ENCODE measurements at places on chromosomes 3 and 15.

DNA sequence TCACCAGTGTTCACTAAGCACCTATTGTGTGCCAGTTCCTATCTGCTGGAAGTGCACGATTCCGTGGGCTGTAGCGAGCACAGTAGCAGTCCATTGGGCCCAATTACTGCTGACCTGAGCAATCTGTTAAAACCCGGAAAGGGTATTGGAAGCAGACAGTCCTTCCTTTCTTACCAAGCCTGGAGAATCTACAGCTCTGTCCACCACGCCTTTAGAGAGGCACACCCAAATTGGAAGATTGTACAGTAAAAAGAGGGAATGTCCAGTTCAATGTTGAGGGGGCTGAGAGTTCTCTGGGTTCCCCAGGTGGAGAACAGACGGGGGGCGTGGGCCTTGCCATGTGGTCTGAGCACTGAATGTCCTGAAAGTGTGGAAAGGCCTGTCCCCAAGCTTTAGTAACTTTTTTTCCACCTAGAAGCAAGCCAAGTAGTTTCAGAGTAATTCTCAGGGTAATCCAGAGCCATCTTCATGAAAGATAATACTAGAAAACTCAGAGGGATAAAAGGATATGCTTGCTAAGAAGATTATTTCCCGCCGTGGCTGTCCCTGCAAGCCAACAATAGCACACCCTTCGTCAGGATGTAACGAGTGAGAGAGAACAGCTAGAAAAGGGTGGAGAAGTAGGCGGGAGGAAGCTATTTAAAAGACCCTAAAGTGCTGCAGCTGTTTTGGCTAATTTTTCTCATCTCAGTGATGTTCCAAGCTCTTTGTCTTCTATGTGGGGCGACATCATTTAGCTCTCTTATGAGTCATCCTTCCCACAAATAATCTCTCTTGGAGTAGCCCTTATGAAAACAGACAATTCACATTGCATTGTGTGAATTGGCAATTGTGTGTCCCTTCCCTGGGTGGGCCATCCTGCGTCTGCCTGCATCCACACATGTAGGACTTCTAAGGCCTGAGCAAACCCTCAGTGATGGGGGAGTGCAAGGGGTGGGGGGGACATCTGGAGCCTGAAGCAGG is 181.0 kb downstream of the ATG7 start:
- no peak for DNase-seq

DNA sequence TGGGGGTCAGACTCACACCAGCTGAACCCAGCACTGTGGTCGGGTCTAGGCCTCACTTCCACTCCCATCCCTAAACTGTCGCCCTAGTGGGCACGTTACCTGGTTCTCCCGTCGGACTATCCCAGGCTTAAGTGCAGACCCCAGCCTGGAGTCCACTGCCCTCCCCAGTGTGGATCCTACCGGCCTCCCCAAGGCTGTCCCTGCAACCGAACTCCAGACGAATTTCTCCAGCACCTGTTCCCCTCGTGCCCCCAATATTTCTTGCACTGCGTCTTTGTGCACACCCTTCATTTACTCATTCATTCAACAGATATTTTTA is 26.5 kb downstream of the SLC41A3 start:
- DNase-seq = no peak

DNA sequence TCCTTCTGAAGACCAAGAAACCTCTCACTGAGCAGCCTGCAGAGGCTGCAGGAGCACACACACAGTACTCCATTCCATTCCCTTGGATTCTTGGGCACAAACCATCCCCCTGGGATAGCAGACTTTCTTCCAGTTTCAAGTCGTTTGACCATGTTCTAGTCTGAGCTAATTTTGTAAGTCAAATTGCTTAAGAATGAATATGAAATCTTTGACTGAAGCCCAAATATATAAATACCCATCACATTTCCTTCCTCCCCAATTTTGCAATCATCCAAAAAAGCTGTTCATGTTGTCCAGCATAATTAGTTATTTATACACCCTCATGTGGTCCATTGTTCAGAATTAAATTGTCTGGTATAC is 231.2 kb upstream of the TPRG1 start:
- no peak for DNase-seq

DNA sequence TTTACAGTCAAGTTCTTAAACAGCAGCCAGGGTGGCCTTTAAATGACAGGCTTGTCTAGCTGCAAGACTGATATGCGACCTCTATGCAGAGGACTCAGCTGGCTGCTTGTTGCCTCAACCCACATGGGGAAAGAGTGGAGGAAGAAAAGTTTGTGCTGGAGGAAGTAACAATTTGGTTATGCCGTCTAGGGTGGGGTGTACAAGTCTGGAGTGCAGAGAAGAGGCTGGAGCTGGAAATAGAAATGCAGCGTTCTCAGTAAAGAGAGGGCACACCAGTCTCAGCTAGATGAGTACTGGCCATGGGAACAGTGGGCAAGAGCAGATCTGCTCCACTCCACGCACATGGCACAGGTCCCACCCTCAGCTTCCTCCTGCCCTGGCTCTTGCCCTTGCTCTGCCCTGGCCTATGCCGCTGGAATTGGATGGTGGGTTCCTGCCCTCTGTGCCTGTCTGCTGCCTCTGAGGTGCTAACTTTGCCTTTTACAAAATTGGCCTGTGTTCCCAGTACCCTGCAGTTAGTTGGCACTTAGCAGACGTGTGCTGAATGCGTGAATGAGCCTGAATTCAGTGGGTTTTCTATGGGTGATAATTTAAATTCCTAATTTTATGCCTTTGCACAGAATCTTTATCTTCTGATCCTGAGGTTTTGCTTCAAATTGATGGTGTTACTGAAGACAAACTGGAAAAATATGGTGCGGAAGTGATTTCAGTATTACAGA is 59.7 kb upstream of the FURIN start:
- DNase-seq = no peak

- DNase-seq = no peak
Measured at GRCh38 chr3:69082805-69083204, 1.9 kb upstream of the ARL6IP5 start.

GRCh38 chr3:178479860-178480259 is 56.4 kb upstream of the KCNMB2 start:
- no peak for DNase-seq

- DNase-seq = peak; percentile 53
Measured at GRCh38 chr15:47331829-47332393, 385.4 kb upstream of the SEMA6D start.

- no peak for DNase-seq
Measured at GRCh38 chr15:58458076-58458475, 26.3 kb downstream of the LIPC start.

DNA sequence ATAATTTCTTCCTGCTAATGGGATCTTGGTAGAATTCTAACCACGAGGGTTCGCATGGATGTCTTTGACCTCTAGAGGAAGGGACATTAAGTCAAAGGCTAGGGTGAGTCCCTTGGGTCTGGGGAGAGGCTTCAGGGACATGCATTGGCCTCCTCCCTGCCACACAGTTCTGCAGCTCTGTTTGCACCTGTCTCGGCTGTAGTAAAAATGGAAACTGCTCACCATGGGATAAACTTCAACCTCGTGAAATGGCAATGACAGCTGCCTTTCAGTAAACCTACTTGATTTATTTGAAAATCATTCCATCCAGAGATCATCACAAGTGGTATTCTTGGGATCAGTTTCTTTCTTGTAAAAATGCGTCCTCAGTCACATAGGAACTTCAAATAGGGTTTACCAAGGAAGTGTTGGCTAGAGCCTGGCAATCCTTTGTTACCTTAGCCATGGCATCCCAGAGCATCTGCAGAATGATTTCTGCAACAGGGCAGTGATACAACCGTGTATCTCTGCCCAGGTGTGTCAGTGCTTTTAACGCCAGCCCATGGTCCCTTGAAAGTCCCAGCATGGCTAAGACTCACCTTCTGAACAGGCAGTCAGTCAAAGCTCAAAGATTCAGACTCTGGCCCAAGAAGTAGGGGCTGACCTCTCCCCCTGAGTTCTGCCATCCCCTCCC is 14.0 kb upstream of the LRTM1 start:
- no peak for DNase-seq

- DNase-seq = no peak
Measured at GRCh38 chr15:27043770-27044169, 72.8 kb downstream of the GABRG3 start.

DNA sequence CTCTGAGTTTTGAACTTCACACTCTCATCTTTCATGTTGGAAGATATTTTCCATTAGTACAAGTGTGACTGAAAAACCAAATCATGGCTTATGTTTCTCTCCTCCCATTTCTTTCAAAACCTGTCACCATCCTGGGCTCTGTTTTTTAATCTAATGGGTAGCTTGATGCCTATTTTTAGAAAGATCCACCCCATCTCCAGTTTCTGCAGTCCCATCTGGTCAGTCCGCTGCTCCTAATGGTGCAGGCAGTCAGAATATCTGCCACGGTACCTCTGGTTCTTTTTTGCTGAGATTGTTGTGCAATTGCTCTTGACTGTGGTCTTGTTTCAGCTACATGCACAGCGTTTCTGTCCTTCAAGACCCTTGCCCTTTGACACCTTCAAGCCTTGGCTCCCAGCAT is 240.9 kb upstream of the CADM2 start:
- no peak for DNase-seq

- DNase-seq = no peak
Measured at GRCh38 chr15:90807074-90807785, 61.2 kb upstream of the FURIN start.

GRCh38 chr3:11845651-11846050 is 1.0 kb downstream of the TAMM41 start:
- DNase-seq = no peak

GRCh38 chr3:195897081-195897852 is 11.1 kb downstream of the TNK2 start:
- no peak for DNase-seq

DNA sequence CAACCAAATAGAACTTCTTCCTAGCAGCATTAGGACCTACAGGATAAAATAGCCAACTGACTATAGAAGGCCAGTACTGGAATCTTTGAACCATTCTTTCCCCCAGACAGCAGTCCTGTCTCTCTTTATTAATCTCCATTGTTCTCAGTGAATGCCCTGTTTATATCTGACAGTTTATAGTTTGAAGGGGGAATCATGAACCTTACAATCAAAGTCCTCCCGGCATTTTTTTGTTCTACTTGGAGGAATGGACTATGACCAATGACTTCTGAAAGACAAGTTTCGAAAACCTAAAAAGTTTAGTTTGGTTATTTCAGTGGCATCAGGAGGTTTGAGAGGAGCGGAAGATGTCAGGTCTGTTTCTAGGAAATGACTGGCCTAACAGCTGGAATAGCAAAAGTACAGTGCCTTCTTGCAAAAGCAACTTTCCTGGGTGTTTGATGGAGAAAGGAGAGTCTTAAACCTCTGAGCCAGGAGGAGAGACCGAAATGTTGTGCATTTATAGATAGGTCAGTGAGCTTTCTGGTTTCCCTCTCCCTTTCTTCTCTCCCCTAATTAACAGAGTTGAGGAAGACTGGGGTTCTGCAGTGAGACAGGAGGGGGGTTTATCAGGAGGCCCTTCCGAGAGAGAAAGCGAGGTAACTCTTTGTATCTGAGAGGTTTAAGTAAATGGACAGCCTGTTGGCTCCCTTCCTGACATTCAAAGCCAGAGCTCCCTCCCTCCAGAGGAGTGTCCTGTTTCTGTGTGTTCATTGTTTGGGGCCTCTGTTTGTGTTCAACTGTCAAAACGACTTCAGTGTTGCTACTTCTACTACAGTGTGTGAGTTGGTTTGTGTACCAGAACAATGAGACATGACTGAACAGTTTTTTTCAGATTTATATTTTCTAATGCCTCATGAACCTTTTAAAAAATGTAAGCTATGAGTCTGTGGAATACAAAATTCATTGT is 383.0 kb upstream of the RARB start:
- peak; percentile 11 for DNase-seq

- no peak for DNase-seq
Measured at GRCh38 chr15:58856086-58856485, 77.4 kb downstream of the SLTM start.

DNA sequence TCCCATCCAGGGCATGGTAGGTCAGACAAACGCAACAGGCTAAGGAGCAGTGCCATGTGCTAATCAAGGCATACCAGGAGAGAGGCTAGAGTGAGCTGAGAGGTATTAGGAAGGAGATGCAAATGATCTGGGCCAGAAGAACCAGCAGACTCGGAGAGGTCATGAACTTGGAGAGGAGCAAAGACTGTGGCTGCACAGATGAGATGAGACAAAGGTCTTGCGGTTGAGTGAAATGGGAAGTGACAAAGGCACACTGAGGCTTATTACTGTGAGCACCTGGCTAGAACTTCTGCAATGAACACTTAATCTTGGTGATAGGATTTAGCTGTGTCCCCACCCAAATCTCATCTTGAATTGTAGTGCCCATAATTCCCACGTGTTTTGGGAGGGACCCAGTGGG is 380.2 kb downstream of the ULK4 start:
- no peak for DNase-seq

DNA sequence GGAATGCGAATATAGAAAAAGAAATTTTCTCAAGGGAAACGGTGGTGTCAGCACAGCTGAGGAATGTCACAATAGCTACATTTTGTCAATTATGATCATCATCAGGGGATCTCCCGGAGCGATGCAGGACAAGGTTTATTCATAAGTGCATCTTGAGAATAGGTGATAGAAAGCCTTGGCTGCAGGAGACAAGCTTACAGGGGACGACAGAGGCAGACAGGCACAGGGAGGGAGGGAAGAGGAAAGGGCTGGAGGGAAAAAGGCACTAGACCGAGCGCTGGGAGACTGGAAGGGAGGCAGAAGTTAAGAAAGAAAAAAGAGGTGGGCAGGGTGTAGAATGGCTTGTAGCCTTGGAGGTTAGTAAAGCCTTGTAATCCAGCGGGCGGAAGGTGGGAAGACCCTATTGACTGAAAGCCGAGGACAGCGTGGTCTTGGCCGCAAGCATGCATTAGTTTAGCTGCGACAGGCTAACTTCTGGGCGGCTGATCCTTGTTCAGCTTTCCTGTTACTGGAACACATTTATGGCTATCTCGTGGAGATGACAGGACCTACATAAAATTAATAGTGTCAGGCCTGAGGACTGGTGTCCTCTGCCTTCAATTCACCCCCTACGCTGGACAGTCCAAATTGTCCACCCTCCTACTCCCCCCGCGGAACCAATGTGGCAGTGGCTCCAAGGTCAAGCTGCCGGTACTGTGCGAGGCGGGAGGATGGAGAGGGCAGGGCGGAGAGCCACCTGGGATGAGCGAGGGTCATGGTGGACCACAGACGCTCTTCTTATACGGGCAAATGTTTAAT is 1.4 kb upstream of the NECTIN3 start:
- no peak for DNase-seq

DNA sequence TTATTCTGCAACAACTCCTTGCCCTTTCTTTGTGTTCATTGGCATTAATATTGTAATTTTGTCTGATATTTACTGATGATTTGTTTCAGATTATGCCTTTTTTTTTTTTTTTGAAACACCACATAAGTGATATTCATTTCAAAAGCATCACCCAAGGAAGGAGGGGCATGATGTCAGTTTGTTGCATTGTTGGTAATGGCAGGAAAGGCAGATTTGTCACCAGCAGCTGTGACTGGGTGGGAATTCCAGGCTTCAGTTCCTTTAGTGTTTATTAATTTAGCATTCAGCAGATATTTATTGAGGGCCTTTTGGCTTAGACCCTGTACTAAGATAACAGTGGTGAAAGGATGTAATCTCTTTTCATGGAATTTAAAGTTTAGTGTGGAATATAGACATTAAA is 19.5 kb downstream of the SENP2 start:
- DNase-seq = no peak

DNA sequence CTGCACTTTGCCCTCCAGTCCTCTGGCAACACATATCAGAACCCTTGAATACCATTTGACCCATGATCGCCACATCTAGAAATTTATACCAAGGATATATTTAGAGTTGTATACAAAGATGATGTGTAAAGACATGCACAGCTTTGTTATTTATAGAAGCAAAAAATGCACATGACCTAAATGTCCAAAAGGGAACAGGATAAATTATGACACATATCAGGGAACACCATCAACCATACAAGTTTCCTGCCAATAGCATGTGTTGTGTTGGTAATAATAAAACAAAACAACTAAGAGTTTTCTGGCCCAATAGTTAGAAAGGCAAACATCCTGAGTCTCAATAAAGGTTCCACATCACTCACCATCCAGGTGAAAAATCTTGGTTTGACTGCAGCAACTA is 51.5 kb downstream of the AAGAB start:
- no peak for DNase-seq
